ENCODE measurements at places on chromosomes 12 and 14. TPM values are rescaled to one million over a fixed set of nuclear protein-coding genes. Genes with fewer than 3 reads are reported as not detected.
A peak's percentile ranks its signal among the peaks of the same experiment; 100 is the strongest.

DNA sequence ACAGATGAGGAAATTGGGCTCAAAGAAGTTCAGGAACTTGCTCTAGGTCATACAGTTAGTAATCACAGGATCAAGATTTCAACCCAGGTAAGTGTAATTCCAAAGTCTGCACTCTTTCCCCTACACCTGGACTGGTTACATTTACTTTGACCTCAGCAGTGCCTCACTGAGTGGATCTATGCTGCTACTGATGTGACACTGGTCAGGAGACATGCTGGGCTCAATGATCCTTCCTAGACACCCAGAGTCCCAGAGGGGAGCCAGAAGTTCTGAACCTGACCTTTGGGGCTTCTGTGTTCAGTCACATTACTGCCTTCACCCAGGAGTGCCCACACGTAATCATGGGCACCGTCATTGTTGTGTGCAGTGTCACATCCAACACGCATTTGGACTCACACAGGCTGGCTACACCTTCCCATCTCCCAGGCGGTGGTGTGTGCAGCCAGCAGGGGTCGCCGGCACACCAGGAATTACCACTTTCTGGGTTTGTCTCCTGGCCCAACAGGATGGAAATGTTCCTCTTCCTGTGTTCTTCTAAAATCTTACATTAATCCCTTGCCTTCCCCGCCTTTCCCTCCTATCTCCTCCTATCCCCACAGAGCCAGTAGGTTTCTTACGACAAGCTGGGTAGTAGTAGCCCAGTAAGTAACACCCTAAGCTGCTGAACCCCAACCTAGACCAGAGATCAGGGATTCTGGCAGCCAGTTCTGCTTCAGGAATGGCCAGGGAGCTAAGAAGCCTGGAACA is 25.6 kb downstream of the CALCOCO1 start:
- DNase-seq: peak; percentile 5

DNA sequence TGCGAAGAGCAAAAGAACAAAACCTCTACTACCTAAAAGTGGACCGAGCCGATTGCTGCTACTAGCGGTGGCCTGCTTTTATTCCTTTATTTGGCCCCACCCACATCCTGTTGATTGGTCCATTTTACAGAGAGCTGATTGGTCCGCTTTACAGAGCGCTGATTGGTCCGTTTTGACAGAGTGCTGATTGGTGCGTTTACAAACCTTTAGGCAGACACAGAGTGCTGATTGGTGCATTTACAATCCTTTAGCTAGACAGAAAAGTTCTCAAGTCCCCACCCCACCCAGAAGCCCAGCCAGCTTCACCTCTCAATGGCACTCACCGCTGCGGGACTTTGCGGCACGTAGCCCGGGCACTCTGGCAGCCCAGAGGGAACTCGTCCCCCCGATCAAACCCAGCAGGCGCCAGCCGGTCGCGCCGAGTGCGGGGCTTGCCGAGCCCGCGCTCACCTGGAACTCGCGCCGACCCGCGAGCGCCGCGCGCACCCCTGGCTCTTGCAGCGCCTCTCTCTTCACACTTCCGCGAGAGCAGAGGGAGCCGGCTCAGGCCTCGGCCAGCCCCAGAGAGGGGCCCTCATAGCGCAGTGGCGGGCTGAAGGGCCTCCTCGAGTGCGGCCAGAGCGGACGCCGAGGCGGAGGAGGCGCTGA is 8.7 kb upstream of the FGD4 start:
- DNase-seq: no peak

- DNase-seq: no peak
Observed at GRCh38 chr12:82314406-82314892, 43.7 kb downstream of the CCDC59 start.

The CPNE6 gene
- not detected for total RNA-seq

The HOXC12 gene
- total RNA-seq: not detected

The PALS1 gene
- total RNA-seq: 23.9 TPM
